IMR-90 (cell line): ENCODE measurements at places on chromosomes 13 and 19.
A peak's percentile ranks its signal among the peaks of the same experiment; 100 is the strongest.

DNA sequence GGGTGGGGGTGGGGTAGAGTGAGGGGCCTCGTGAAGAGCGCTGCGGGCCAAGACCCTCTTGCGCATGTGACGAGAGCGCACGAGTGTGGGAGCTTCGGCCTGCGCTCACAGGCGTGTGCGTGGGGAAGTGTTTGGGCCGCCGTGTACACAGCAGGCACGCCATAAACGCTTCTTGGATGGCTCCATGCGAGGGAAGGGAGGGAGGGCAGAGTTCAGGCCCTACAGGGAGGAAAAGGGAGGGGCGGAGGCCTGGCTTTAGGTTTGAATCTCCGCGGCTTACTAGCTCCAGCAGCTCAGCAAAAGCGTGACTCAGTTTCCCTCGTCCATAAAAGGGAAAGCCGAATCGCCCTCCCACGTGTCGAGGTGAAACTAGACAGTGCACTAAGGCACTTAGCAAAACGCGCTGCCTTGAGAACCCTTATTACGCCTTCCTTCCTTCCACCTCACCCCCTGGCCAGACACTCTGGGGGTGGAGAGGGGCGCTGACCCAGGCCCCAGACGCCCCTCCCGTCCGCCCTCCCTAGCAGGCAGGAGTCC is 12.5 kb downstream of the GADD45B start:
- H3K4me1 ChIP-seq = peaks cover 11% of the 10 kb centered on the region
- no peak overlapping the region for H3K4me3 ChIP-seq
- no peak overlapping the region for H3K27ac ChIP-seq
- no peaks in the 10 kb centered on the region; the same call in 1 of the 2 replicates for H3K27me3 ChIP-seq
- no peaks in the 10 kb centered on the region for H3K36me3 ChIP-seq

GRCh38 chr13:114070098-114070799 is 62.2 kb downstream of the RASA3 start:
- H3K27me3 ChIP-seq = no peaks in the 10 kb centered on the region
- DNase-seq = no peak
- H3K27ac ChIP-seq = no peak overlapping the region
- H3K4me3 ChIP-seq = no peak overlapping the region

DNA sequence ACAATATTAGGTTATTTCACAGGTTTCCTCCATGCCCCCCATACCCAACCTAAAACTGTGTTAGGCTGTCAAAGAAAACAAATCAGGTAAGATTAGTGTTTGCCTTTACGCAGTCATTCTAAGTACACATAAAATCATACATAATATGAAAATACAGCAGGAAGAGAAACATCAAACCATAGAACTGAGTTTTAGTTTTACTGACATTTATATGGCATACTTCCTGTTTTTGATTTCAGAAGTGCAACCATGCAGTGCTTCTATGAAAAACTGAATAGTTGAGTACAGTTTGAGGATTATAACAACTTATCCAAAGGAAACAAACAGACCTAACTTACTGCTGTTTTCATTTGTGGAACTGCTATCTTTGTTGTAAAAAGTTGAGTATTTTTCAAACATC is 91.3 kb downstream of the KCNRG start:
- H3K36me3 ChIP-seq = peaks cover 1% of the 10 kb centered on the region; the same call in 1 of the 2 replicates
- H3K27ac ChIP-seq = no peak overlapping the region
- DNase-seq = no peak
- no peaks in the 10 kb centered on the region for H3K27me3 ChIP-seq
- no peak overlapping the region for H3K4me3 ChIP-seq

DNA sequence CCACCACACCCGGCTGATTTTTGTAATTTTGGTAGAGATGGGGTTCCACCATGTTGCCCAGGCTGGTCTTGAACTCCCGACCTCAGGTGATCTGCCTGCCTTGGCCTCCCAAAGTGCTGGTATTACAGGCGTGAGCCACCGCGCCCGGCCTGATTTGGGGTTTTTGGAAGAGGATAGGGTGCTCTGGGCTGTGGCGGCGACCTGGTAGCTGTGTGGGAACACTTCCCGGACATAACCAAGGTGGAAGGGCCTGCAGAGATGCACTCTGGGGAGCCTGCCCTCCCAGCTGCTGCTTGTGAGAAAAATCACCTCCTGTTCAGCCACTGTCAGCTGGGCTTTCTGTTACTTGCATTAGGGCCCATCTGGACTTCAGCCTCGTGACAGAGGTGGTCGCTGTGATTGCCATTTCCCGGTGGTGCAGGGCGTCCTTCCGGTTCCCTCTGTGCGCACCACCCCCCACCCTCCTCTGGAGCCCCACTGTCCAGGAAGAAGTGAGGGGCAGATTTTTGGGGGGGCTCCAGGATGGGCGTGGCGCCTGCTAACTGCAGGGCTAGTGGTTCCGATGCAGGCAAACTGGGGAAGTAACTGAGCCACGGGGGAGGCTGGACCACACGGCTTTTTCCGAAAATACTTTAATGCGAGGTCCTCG is 7.5 kb downstream of the IL4I1 start:
- H3K27ac ChIP-seq = no peak overlapping the region
- DNase-seq = no peak
- peaks cover 18% of the 10 kb centered on the region for H3K36me3 ChIP-seq
- H3K4me1 ChIP-seq = peaks cover 2% of the 10 kb centered on the region; the same call in 1 of the 2 replicates
- peaks cover 8% of the 10 kb centered on the region; the same call in 1 of the 2 replicates for H3K27me3 ChIP-seq

- H3K27ac ChIP-seq = no peak overlapping the region
- H3K27me3 ChIP-seq = peaks cover 33% of the 10 kb centered on the region
- H3K4me3 ChIP-seq = no peak overlapping the region
- no peak for DNase-seq
These were observed 3.4 kb downstream of the PRR36 start for GRCh38 chr19:7870571-7871436.

GRCh38 chr13:73808318-73808717 is 325.9 kb downstream of the KLF12 start:
- peaks cover 13% of the 10 kb centered on the region for H3K4me1 ChIP-seq
- no peak for DNase-seq
- peaks cover 3% of the 10 kb centered on the region for H3K36me3 ChIP-seq
- H3K27ac ChIP-seq = no peak overlapping the region
- no peak overlapping the region for H3K4me3 ChIP-seq

GRCh38 chr19:49149652-49150105 is 5.5 kb downstream of the HRC start:
- no peaks in the 10 kb centered on the region for H3K36me3 ChIP-seq
- H3K27ac ChIP-seq = peak overlapping the region; percentile 11; the same call in 1 of the 2 replicates
- no peaks in the 10 kb centered on the region; the same call in 1 of the 2 replicates for H3K27me3 ChIP-seq
- DNase-seq = peak; percentile 83

GRCh38 chr13:85700906-85701305 is 98.3 kb downstream of the SLITRK6 start:
- DNase-seq = no peak
- H3K4me1 ChIP-seq = no peaks in the 10 kb centered on the region; the same call in 1 of the 2 replicates
- H3K27me3 ChIP-seq = no peaks in the 10 kb centered on the region
- H3K27ac ChIP-seq = no peak overlapping the region
- no peak overlapping the region for H3K4me3 ChIP-seq
- H3K36me3 ChIP-seq = no peaks in the 10 kb centered on the region

DNA sequence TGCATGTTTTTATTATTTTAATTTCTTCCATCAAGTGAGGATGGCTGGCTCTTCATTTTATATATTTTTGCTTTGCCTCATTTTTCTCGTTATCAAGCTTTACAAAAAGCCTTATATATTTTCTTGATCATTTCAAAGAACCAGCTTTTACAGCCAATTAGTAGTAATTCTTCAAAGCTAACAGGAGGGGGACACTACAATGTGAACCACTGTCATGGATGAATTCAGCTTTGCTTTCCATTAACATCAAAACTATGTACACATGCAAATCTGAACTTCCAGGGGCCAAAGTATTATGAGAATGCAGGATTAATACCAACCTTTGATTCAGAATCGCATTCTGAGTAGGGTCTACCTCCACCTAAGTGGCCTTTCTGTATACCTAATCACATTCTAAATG is 11.1 kb downstream of the UQCRFS1 start:
- no peak overlapping the region for H3K27ac ChIP-seq
- no peaks in the 10 kb centered on the region for H3K4me1 ChIP-seq
- no peak for DNase-seq
- no peaks in the 10 kb centered on the region for H3K27me3 ChIP-seq
- no peak overlapping the region for H3K4me3 ChIP-seq

DNA sequence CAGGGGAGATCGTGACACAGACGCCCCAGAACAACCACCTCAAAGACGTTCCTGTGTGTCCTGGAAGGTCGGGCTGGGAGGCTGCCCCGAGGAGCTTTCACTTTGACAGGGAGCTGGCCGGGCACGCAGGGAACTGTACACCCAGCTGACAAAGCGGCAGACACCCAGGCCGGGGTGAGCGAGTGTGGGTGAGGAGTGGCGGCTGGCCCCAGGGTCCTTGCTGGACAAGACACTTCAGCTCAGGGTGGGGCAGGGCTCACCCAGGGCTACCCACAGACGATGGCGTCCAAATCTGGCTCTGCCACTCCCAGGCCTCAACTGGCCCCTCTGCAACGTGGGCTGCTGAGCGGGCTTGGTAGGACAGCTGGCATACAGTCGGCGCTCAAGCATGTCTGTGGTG is 2.0 kb downstream of the FGF22 start:
- peaks cover 17% of the 10 kb centered on the region for H3K36me3 ChIP-seq
- DNase-seq = no peak
- H3K4me3 ChIP-seq = no peak overlapping the region
- H3K27ac ChIP-seq = no peak overlapping the region
- H3K4me1 ChIP-seq = peaks cover 3% of the 10 kb centered on the region
- H3K27me3 ChIP-seq = no peaks in the 10 kb centered on the region

DNA sequence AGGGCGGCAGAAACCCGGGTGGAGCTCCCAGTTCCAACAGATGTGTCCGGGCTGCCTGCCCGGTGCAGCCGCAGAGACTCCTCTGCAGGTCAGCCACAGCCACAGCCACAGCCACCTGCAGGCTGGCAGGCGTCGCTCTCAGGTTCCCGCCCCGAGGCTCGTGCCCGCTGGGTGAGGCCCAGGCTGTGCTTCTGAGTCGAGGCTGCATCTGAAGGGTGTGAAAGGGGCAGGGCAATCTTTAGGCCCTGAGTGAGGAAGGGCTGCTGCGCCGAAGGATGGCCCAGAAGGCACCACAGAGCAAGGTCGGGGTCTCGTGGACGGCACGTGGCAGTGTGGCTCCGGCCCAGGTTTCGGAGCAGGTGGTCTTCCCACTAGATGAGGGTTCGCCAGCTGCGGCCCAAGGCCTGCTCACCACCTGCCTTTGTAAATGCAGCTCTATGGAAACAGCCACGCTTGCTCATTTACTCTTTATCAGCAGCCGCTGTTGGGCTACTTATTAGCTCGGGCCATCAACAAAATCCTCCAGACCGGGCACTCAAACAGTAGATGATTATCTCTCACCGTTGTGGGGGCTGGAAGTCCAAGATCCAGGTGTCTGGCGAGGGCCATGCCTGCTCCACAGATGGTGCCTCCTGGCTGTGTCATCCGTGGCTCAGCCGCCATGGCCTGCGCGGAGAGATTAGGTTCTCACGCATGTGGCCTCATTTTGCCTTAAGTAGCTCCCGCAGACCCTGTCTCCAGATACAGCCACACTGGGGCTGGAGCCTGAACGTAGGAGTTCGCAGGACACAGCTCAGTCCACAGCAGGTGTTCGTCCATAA is 40.3 kb upstream of the TFDP1 start:
- peaks cover 50% of the 10 kb centered on the region for H3K36me3 ChIP-seq
- no peaks in the 10 kb centered on the region for H3K27me3 ChIP-seq
- H3K4me3 ChIP-seq = no peak overlapping the region
- no peak overlapping the region for H3K27ac ChIP-seq
- peaks cover 16% of the 10 kb centered on the region for H3K4me1 ChIP-seq
- no peak for DNase-seq

GRCh38 chr13:79541426-79542049 is 60.6 kb downstream of the NDFIP2 start:
- no peak overlapping the region for H3K4me3 ChIP-seq
- DNase-seq = peak; percentile 73
- no peaks in the 10 kb centered on the region for H3K27me3 ChIP-seq
- no peaks in the 10 kb centered on the region for H3K4me1 ChIP-seq

DNA sequence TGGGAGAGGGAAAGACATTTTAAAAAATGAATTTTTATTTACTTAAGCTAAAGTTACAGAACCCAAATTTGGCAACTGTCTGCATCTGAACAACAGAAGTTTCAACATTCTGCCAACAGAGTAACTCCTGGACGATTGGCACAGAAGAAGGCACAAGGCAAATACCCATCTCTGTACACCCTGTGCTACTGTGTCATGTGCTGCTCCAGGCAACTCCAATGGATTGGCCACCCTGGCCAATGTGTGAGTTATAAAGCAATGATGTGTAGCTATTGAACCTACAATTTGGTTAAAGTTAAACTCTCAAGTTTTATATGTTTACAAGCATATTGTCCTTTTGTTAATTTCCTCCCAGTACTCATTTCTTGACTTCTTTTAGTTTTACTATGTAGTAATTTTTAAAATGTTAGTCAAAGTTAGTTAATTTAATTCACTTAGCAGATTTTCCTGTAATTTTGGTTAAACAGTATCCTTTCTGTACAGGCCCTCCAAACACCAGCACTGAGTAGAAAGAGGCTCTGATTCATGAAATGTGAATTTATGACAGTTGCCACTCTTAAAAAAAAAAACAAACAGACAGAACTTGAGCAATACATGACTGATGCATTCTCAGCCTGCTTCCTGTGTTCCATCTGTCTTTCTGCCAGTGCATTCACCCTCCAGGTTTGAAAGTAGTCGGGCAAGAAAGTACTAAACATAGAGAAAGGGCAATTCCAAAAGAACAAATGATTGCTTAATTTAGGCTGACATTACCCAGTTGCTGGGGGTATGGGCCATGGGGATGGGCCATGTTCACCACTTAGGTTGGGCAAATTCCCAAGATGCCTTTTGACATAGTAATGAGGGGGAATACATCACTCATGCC is 5.9 kb downstream of the STARD13 start:
- H3K4me3 ChIP-seq = no peak overlapping the region
- DNase-seq = peak; percentile 71
- peaks cover 16% of the 10 kb centered on the region for H3K4me1 ChIP-seq
- H3K27me3 ChIP-seq = no peaks in the 10 kb centered on the region

DNA sequence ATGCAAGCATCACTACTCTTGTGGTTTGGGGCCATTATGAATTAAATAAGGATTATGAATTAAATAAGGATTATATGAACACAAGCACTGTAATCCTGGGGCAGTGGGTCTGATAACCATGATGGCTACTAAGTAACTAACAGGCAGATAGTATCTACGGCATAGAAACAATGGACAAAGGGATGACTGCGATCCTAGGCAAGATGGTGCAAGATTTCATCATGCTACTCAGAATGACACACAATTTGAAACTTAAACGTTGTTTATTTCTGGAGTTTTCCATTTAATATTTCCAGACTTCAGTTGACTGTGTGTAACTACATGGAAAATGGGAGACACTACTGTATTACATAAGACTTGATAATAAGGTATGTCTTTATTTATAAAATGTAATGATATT is 15.1 kb downstream of the KCNRG start:
- H3K4me1 ChIP-seq = peaks cover 4% of the 10 kb centered on the region
- no peak overlapping the region for H3K27ac ChIP-seq
- H3K27me3 ChIP-seq = no peaks in the 10 kb centered on the region
- peak; percentile 29 for DNase-seq

- DNase-seq = peak; percentile 61
- no peak overlapping the region for H3K27ac ChIP-seq
- H3K4me1 ChIP-seq = peaks cover 14% of the 10 kb centered on the region
- no peaks in the 10 kb centered on the region for H3K27me3 ChIP-seq
- H3K4me3 ChIP-seq = no peak overlapping the region
- peaks cover 2% of the 10 kb centered on the region; the same call in 1 of the 2 replicates for H3K36me3 ChIP-seq
These were observed 10.0 kb downstream of the DPF1 start for GRCh38 chr19:38213911-38214625.

- peak overlapping the region; percentile 4; the same call in 1 of the 2 replicates for H3K27ac ChIP-seq
- H3K4me3 ChIP-seq = no peak overlapping the region
- DNase-seq = peak; percentile 85
- H3K4me1 ChIP-seq = peaks cover 25% of the 10 kb centered on the region
- H3K27me3 ChIP-seq = no peaks in the 10 kb centered on the region
- peaks cover 27% of the 10 kb centered on the region for H3K36me3 ChIP-seq
These were observed 5.5 kb upstream of the PTGER1 start for GRCh38 chr19:14480700-14481079.

GRCh38 chr19:35943321-35944301 is 7.4 kb downstream of the LRFN3 start:
- DNase-seq = no peak
- H3K36me3 ChIP-seq = peaks cover 10% of the 10 kb centered on the region; the same call in 1 of the 2 replicates
- H3K27me3 ChIP-seq = no peaks in the 10 kb centered on the region
